Epithelial cell of esophagus (primary cell): ENCODE measurements at places on chromosomes 13 and 19.

DNA sequence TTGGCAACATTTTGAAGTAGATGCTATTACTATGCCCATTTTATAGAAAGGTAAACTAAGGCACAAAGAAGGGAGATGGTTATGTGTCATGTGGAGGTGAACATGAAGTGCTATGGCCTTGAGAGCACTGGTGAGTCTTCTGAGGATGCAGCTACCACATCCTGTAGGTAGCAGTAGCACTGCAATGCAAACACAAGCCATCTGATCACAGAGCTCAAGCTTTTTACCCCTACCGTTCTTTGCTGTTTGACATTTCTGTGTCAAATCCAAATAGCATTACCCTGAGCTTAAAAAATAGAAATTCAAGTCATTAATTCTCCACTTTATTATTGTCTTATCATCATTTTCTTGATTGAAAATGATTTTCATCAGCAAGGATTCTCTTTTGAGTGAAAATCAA is 382.9 kb downstream of the KCTD12 start:
- DNase-seq: no peak

GRCh38 chr19:20235156-20235555 is 68.1 kb downstream of the ZNF486 start:
- no peak for DNase-seq

DNA sequence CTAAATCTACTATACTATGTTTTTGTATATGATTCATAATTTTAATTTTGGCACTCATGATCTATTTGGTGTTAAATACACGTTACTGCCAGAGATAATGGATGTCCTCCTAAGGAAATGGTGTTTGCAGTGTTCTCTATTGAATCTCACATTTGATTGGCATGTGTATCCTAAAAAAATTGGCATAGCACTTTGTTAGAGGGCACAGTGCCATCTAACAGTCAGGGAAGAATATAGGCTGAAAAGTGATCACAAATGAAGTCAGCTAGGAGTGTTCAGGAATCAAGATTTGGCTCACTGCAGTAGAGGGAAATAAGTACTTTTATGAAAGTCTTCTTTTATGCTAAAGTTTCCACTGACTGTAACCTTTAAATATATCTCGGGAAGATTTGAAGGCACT is 624.6 kb downstream of the GPC6 start:
- DNase-seq: no peak

- no peak for DNase-seq
These were observed 10.0 kb downstream of the LAIR1 start for GRCh38 chr19:54354761-54355160.

DNA sequence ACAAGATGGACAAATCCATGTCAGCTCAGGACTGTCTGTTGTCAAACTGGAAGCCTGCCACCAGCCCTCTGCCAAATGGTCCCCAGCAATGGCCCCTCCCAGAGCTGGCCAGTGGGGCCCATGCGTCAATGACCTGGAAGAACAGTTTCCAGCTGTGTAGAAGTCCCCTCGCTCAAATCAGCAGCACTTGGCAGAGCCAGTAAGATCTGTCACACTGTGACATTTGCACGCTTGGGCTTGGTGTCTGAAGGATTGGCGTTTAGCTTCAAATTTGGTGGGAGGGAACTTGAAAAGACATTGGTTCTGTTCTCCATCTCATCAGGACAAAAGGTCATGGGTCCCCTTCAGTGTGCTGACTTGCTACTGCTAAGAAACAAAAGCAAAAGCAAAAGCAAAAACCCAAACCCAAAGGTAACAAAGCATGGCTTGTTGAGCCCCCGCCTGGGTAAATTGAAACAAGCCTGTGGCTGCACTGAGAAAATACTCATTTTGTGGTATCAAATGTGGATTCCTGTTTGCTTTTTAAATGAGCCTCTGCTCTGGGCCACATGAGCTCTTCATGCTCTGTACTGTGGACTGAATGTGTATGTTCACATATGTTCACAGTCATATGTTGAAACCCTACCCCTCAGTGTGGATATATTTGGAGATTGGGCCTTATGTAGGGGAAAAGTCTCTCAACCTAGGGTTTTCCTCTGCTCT is 253.6 kb upstream of the MAB21L1 start:
- DNase-seq: no peak

- DNase-seq: no peak
These were observed 74.5 kb downstream of the GGACT start for GRCh38 chr13:100513987-100514670.
